ENCODE measurements at places on chromosomes 6 and 20.

DNA sequence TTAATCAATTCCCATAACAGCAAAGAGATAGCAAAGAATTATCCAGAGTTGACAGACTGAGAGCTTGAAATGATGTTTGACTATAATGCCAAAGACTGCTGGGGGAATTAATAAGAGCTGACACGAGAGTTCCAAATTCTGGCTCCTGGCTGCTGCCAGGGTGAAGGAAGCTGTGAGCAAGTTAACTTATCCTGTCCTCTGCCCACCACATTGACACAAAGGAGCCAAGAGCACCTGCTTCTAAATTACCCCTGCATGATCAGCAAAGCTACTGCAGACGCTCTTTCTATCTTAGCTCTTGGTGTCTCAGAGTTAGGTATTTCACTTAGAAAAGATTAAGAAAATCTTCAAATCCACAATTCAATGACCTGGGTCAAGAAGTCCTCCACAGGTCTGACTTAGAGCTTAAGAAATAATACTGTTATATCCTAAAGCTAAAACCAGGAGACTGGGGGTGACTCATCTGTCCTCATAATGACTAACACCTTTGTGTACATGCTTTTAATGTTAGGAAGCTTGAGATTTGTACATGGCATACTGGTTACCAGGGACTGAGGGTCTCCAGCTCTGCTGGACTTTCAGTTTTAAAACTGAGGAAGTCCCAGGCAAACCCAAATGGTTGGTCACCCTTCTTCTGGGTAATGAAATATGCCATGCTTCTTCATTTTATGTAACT is 13.2 kb upstream of the FRK start:
- no peak for DNase-seq

DNA sequence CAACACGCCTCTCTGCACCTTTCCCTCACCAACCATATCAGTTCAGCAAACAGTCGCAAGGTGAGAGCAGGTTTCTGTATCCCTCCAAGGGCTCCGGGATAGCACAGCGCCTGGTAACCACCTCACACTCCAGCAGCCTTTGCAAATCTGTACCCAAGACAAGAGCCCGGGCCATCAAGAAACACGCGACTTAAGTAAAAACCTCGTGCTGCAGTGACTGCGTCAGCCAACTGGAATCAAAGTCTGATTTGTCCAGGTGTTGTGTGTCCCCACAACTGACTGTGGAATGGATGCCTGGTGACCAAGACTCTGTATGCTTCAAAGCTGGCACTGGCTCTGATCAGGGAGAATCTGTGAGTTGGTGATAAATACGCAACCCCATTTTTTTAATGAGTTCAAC is 74.1 kb downstream of the NINL start:
- DNase-seq = no peak

- DNase-seq = no peak
Measured at GRCh38 chr6:157380458-157380778, 572 bp upstream of the ZDHHC14 start.

DNA sequence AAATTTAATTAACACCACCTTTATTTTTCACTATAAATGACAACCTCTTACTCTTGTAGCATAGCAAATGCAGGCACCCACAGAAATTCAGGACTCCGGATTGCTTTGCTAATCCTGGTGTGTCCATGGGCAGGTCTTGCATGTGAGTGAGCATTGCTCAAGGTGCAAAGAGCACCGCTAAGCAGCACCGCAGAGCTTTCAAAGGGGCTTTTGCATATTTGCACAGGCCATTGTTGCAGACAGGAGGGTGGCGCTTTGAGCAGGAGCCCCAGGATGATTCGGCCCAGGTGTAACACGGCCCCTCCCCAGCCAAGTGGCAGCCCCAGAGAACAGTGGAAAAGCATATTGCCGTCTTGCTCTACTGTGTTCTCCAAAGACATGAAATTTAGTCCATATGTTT is 293.2 kb downstream of the NRN1 start:
- DNase-seq = no peak

GRCh38 chr6:159655409-159655988 is 37.5 kb downstream of the SOD2 start:
- no peak for DNase-seq

- DNase-seq = no peak
Measured at GRCh38 chr6:16676978-16677377, 84.3 kb downstream of the ATXN1 start.

GRCh38 chr20:22861990-22862389 is 173.1 kb upstream of the SSTR4 start:
- DNase-seq = no peak

- DNase-seq = no peak
Measured at GRCh38 chr20:49578436-49578835, 10.5 kb upstream of the PTGIS start.

GRCh38 chr20:15642109-15642508 is 931.1 kb downstream of the KIF16B start:
- no peak for DNase-seq

GRCh38 chr20:24469116-24469893 is at the start of gene SYNDIG1:
SYNDIG1 (plus strand) TSS chr20:24469629; CDS start chr20:24543098, 73,469 bp downstream.
- DNase-seq = no peak

GRCh38 chr6:148269386-148269785 is 73.3 kb upstream of the SASH1 start:
- DNase-seq = no peak

GRCh38 chr6:154625721-154626120 is 107.5 kb upstream of the SCAF8 start:
- DNase-seq = no peak

- DNase-seq = no peak
Measured at GRCh38 chr20:4170621-4171537, 155.5 kb upstream of the RNF24 start.
